ENCODE measurements at places on chromosomes 3 and 15.

GRCh38 chr3:167723025-167723512 is 11.6 kb downstream of the PDCD10 start:
- no peak for DNase-seq

DNA sequence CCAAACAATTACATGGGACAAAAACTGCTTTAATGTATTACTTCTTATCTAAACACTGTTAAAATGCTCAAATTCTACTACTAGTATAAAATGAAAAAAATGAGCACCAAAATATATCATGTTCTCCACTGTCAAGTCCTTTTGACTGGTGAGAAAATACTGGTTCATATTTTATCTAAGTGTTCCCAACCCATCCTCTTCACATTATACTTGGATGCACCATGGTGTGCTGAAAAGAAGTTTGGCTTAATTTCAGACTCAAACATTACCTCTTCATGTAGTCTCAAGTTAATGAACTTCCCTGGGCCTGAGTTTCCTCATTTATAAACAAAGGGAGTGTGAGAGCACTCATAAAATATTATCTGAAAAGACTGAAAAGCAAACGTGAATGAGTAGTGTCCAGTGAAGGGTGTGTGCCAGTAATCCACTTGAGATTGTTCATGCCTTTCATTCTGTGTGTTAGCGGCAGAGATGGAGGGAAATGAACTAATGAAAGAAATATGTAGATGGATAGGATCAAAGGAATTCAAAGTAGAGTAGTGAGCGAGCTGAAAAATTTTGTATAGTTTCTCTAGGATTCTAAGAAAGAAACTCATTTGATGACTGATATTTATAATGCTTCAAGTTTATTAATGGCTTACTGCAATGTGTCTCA is 263.2 kb downstream of the NLGN1 start:
- no peak for DNase-seq

DNA sequence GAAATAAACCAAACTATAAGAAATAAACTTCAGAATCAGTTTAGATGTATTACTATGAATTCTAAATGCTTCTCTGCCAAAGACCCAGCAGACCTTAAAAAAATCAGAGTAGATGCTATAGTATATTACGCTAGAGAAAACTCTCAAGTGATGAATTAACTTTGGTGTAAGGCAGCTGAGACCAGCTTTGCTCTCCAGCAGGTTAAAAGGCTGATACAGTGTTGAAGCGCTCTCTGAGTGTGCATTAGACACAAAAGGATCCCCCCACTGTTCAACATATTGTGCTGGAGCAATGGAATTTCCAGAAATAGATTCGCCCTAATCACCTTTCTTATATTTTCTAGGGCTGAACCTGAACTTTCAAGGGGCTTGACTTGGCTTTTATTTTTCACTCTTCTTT is 190.0 kb downstream of the EFHB start:
- no peak for DNase-seq

- no peak for DNase-seq
Observed at GRCh38 chr15:73321496-73322450, 47.0 kb downstream of the HCN4 start.

- peak; percentile 28 for DNase-seq
Observed at GRCh38 chr3:67384760-67385397, 269.5 kb downstream of the SUCLG2 start.

GRCh38 chr3:183911763-183912506 is 27.3 kb upstream of the PARL start:
- DNase-seq = no peak

DNA sequence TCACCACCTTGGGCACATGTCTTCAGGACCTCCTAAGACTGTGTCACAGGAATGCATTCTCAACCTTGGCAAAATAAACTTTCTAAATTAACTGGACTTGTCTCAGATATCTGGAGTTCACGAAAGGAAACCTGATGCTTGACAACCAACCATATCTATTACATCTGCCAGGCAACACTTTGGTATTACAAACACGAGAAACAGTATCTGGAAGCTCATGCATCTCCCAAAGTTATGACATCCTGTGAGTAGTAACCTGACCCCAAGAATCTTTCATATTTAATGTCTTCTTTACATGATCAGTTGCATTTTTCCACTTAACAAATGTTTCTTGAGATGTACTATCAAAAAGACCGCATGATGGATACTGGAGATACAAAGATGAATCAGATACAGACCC is 465.3 kb upstream of the AGTR1 start:
- DNase-seq = no peak

- DNase-seq = no peak
Observed at GRCh38 chr3:153855772-153856171, 265.4 kb upstream of the ARHGEF26 start.
